Right renal pelvis (tissue), 4 donors: ENCODE measurements at places on chromosomes 3 and 15. TPM values are rescaled to one million over a fixed set of nuclear protein-coding genes. Genes with fewer than 3 reads are reported as not detected.
A peak's percentile ranks its signal among the peaks of the same experiment; 100 is the strongest.

GRCh38 chr3:127699416-127700300, 26.9 kb downstream of the ABTB1 start:
- no peak for DNase-seq

PDZRN3 gene
- 44.2 TPM for polyA plus RNA-seq

LIPH gene
- polyA plus RNA-seq, result 1.6 TPM

DNA sequence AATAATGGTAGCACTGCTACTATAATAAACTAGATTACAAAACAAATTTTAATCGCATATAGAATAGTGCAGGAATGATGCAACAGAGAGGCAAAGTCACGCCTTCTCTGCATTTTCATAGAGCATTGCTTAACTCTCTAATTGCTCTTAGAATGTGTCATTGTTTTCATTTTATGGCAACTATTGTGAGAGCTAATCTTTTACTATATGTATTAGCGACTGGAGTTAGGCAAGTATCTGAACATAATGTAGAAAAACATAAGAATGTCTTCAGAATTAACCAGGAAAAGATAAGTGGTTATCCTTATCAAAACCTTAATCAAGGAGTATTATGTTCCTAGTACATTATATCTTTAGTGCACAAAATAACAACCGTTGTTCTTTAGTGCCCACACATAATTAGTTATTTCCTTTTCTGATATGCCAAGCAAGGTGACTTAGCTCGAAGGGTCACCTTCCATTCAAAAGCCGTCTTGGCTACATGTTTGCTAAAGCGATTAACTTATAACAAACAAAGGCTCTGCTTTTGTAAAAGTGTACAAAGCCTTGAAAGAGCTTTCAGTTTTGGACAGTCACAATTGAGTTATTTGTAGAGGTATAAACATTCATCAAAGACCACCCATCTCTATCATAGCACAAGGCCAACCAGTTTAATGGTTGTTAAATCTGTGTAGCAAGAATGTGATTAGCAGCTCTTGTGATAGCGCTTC, 1328.9 kb downstream of the ROBO2 start:
- DNase-seq, result no peak

- peak; percentile 3 for DNase-seq
Measured at GRCh38 chr15:72515591-72516389, 41.7 kb downstream of the ARIH1 start.
